Cardiac fibroblast (primary cell): ENCODE measurements at places on chromosomes 1 and 21.

DNA sequence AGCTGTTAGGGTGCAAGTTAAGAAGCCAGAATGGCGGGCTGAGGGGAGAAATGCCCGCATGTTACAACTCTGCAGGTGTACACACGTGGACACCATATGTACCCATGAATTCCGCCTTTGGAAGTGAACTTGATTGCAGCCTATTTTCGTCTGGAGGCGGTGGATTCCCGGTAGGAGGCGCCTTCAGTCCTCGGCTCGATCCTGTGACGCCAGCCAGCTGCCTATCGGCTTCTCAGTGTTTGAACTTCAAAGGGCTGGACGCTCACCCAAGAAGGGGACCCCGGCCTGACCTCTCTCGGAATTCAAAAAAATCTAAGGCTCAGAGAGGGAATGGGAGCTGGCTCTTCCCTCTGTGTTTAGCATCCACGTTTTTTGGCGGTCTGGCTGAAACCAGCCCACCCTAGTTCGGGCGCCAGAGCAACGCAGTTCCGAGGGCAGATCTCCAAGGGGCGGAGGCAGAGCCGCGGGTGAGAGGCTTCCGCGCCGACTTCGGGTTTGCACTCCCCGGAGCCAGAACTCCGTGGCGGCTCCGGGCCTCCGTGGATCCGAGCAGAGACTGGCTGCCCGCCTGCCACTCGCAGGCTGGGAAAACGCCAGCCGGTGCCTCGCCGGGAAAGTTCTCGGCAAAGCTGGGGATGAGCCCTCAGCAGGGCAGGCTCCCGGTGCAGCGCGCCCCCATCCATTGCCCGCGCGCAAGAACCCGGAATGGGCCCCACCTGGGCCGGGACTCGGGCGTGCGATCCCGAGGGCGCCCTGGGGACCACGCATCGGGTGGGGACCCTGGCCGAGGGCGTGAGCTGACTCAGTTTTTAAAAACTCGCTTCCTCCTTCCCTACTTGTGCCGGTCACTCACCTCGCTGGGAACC, 996 bp upstream of the TMEM51 start:
- peak; percentile 93 for DNase-seq

DNA sequence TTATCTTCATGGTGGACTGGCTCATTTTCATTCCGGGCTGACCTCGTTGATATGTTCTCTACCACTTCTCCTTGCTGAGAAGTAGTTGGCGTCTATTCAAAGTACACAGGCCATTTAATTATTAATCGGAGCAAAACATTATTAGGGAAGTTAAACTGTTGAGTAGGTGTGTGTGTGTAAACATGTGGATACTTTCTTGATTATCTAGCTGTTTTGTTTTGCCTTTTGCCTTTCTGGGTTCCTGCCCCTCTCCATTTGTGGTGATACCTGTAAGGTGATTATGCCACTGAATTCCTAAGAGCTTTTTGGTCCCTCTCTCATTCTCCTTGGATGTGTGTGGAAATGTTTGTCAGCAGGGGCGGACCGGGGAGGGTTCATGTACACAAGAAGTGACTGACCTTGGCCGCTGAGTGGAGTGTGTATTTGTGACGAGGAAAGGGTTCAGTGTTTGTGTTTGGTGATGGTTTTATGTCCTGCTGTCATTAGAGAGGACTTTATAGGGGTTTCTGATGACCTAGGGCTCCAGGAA, 56.6 kb upstream of the PPP2R5A start:
- DNase-seq, result no peak

DNA sequence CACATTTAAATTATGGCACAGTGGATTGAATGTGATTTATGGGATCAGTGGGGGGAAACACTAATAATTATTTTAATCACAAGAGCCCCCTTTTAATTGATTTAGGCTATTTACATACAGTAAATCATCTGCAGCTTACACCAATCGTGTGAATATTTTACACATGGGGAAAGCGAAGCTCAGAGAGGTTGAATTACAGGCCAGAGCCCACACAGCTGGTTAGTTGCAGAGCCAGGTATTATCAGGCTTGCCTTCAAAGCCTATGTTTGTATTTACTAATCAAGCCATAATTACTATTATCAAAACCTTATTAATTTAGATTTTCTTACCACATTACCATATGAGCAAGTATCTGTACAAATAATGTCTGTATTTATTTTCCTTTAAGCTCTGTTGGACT, 749 bp downstream of the SDCCAG8 start:
- DNase-seq, result no peak

GRCh38 chr1:154864189-154864975, 5.7 kb downstream of the KCNN3 start:
- DNase-seq, result no peak

DNA sequence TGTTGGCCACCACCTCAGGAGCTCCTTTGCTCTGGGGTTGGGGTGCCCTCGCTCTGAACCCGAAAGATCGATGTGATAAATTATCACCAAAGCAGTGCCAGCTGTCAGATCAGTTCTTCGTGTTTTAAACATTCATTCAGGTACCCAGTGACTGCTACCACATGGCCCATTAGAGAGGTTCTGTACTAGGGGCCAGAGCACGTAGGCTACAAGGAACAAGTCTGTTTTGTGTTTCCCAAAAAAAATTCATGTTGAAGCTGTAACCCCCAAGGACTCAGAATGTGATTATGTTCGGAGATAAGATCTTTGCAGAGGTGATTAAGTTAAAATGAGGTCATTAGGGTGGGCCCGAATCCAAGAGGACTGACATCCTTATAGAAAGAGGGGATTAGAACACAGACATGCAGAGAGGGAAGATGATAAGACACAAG, 526.9 kb downstream of the NPHP4 start:
- DNase-seq, result no peak

DNA sequence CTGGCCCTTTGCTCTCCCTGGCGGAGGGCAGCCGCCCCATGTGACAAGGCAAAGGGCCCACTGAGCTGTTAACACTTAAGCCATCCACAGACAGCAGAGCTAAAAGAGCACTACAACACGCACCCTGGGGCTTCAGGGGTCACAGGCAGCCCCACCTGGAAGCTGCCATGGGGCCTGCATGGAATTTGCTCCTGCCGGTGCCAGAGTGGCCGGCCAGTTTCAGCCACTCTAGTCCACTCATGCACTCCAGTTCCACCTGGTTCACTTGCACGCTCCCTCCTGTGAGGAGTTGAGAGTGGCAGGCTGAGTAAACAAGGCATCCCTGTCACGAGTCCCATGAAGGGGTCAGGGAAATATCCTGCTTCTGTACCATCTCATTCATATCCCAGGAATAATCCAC, 55.3 kb downstream of the RIMS3 start:
- DNase-seq, result no peak

GRCh38 chr1:181127898-181128453, 39.5 kb downstream of the IER5 start:
- no peak for DNase-seq
